ENCODE measurements at places on chromosomes 1 and 21.

GRCh38 chr1:68307378-68307787 lies 75.1 kb upstream of the WLS start:
- no peak for DNase-seq

GRCh38 chr21:25636727-25637126 lies 2.3 kb upstream of the JAM2 start:
- DNase-seq = no peak

- no peak for DNase-seq
Observed at GRCh38 chr1:21623410-21623961, 45.7 kb downstream of the RAP1GAP start.

DNA sequence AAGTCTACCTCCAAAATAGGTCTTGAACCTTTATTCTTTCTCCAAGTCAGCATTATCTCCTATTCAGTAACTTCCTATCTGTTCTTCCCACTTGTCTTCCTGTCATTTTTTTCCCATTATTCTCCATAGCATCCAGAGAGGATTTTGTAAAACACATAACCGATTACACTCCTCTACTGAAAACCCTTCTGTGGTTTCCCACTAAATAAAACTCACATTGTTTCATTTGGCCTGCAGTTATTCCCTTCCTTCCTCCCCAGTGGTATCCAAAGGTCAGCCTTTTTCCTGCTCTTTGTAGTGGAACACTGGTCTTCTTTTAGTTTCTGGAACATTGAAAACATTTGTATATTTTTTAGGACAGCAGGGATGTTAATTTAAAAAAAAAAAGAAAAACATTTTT lies 266.0 kb downstream of the GPR52 start:
- no peak for DNase-seq

GRCh38 chr1:170194451-170194850 lies 48.7 kb downstream of the NTMT2 start:
- DNase-seq = no peak

DNA sequence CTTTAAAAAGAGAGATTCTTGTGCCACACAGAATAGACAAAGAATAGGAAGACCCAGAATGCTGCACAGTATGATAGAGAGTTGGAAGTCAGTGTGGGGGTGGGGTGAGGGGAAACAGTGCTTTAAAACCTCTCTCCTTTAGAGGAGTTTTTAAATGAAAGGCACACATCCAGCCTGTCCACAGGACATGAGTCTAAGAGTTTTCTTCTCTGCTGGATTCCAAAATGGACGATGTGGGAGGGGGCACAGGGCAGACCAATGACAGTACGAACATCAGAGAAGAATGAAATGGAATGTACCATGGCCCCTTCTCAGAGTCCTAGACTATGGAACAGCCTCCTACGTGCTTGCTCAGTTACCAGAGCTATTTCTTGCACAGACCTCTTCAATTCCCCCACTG lies 458.2 kb upstream of the DAB1 start:
- DNase-seq = no peak

DNA sequence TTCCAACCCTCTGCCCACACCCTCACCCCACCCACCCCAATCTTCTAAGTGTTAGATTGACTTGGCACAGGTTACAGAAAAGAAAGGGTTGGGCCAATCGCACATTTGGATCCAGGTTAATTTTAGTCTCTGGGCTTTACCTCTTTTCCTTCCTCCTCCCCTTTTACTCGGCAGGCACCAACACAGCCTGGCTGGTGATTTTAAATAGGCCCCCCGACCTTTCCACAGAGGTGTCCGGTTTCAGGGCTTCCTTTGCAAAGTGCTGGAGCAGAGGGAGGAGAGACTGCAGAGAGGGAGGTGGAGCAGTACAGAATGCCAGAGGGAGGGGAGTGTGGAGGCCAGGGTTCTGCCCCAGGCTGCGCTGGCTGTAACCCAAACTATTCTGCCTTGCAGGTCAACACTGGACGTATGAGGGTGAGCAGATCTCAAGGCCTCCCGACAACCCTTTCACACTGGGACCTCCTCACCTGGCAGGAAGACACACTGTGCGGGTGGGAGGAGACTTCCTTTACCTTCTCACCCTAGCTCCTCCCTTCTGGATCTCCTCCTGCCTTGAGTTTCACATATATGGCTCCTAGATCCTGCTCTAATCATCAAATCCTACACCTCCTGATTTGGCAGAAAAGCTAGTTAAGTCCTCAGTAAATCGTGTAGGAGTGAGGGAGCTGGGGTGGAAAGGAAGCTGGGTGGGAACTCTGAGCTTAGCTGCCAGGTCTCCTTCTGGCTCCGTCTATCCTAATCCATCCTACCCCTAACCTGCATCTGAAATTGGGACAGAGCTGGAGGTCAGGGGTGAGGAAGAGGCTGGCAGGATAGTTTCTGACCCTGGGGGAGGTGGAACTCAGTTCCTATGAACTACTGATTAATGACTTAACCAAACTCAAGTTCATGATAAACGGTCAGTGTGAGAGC lies 2.4 kb downstream of the CA14 start:
- no peak for DNase-seq

All from CMK (cell line).